Stimulated activated naive B cell treated with anti-CD40 and anti-IgM and Interleukin-4, amounts not matched to agents 10 μg/mL and 1 μg/mL and 100 μg/mL, for 72 hours (primary cell): ENCODE measurements at places on chromosomes 1 and 21.

DNA sequence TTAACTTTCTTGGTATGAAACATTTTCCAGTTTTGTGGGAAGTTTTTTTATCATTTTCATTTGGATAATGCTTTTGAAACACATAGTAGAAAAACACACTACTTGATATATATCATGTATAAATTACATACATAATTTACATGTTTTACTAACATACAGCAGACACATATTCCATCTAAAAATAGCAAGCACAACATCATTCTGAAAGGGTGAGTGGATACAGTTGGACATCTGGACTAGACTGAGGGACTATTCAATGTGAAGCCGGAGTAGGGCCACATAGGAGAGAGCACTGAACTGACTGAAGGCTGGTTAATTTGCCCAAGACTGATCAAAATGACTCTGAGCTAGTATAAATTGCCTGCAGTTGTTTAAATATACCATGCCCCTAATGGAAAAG is 11.7 kb downstream of the CDKN2C start:
- no peak for DNase-seq

- no peak for DNase-seq
These were observed 9.2 kb downstream of the PRKAA2 start for GRCh38 chr1:56654126-56654923.

DNA sequence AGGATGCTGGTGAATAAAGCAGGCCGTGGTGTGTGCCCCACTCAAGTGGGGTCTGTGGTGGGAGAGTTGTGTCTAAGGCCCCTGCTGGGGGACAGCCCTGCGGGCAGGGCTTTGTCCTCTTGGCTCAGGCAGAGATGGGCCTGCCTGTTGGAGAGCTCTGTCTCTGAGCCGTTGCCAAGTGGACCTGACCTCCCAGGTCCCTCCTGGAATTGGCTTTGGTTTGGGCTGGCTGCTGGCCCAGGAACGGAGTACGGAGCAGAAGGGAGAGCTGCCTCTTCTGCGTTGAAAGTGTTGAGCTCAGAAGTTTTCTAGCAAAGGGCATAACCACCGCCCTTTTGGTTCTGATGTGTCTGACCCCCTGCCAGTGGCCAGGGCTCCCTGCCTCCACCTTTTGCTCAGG is 153.9 kb downstream of the PEX14 start:
- no peak for DNase-seq

DNA sequence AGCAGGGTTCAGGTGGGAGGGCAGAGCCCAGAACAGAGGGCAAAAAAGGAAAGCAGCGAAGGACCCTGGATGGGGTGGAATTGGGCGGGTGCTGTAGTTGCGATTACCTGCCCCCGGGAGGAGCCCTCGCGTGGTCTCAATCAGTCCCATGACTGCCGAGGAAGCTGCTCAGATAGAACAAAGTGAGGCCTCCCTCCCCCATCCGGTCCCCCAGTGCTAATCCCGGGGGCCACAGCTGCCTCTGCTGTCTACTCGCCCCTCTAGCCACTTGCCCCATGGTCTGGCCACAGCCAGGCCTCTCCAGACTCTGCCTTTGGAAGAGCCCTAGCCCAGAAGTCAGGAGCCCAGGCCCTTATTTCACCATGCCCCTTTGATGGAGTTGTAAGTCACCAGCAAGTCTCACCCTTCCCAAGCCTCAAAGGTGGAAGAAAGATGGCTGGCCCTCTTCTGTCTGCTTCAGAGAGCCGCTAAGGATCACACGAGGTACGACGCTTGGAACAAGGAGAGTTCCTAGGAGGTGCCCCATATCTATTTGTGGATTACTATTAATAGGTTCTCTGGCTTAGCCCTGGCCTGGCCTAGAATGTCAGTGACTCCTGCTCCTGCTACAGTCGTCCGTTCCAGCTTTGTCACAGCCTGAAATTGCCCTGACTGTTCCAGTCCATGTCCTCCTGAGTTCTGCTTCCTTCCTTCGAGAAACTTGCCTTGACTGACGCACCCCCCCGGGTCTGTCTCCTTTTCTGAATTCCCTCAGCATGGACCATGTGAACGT is 16.4 kb downstream of the ECHDC2 start:
- DNase-seq = no peak

DNA sequence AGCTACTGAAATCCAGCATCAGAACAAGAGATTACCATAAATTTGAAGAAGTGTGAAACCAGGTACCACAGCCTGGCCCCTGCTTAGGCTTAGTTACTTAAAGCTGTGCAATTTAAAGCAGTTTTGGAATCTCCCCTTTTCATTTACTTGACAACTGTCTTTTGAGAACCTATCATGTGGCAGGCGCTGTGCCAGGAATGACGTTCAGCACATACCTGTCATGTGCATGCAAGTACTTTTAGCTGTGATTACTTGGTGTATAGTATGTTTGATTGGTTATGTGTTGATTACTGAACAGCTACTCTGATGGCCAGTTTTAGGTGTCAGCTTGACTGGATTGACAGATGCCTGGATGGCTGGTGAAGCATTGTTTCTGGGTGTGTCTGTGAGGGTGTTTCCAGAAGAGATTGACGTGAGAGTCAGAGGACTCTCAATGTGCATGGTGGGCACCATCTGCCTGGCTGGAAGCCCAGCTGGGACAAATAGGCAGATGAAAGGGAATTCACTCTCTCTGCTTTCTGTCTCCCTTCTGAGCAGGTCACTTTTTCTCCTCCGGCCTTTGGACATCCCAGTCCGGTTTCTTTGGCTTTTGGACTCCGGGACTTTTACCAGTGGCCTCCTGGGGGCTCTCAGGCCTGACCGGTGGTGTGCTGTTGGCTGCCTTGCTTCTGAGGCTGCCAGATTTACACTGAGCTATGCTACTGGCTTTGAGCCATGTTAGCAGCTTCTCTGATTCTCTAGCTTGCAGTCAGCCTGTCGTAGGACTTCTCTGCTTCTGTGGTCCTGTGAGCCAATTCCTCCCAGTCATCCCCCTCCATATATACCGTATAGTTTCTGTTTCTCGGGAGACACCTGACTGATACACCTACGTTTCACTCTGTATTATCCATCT is 178.0 kb downstream of the RYR2 start:
- DNase-seq = no peak

DNA sequence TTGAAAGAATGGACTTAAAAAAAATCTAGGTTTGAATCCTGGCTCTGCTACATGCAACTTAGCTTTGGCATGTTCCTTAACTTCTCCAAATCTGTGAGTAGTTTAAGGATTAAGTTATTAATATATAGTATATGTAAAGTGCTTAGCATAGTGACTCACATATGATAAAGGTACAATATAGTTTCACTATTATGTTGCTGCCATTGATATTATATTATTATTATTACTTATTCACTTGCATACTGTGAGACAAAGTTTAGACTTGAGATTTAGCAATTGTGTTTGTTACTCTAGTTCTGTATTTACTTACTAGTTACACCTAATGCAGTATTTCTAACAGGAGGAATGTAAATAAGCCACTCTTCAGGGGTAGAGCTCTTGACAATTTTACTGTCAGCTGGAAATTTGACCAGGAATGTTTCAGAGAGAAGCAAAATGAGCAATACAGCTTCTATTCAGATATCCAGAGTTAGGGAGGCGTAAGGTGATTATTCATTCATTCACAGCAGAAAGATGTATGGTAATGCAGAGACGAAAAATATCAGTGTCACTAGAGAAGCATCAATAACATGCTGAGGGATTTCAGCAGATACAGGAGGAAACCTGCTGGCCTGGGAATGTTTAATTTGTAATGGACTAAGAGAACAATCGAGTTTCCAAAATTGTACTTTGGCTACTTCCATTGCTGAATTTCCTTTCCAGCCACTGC is 25.5 kb downstream of the RGS7 start:
- no peak for DNase-seq

DNA sequence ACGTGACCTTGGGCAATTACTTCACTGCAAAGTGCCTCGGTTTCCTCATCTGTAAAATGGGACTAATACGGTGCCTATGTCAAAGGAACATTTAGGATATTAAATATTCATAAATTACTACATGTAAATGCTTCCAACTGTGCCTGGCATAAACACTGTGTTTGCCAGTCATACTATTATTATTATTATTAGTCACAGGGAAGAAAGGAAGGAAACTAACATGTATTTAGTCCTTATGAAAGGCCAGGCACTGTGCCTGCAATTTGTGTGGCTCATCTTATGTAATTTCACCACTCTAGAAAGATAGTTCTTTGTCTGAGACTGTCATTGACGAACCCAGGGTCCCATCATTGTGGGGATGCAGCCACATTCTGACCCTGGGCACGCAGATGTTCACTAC is 45.0 kb downstream of the EPHB2 start:
- no peak for DNase-seq

- DNase-seq = no peak
These were observed 5.7 kb downstream of the MRTO4 start for GRCh38 chr1:19257178-19257914.

- no peak for DNase-seq
These were observed 44.2 kb downstream of the KLHL20 start for GRCh38 chr1:173758980-173759379.
